ENCODE measurements at places on chromosomes 3 and 15.

- DNase-seq: no peak
These were observed 10.2 kb downstream of the RASL12 start for GRCh38 chr15:65057549-65057940.

DNA sequence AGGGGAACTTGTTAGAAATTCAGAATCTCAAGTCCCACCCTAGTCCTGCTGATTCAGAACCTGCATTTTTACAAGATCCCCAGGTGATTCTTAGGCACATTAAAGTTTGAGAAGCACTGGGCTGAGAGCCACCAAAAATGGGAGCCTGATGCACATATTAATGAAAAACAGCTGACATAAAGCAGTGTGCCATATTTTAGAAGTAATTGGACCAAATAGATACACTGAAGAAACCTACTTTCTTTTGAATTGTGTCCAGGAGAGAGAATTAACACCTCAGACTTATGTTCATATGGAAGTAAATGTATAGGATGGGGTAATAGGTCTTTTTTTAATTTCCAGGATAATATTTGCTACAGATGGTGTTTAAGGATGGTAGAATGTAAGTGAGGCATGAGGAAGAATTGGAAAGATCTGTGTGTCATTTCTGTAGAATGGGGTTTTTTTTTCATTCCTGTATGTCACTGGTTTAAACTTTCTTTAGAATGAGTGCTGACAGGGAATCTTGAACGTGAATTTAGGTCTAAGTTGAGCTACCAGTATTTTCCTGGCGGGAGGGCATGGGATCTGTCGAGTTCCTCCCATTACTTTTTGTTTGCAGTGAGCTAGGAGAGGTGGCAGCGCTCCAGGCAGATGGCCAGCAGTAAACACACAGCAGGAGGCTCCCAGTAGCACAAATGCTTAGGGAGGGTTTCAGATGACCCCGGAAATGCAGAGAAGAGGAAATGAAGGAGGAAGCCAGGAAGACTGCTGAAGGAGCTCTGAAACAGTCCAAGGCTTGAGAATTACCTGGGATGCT, 185.6 kb downstream of the PLCL2 start:
- DNase-seq: no peak

DNA sequence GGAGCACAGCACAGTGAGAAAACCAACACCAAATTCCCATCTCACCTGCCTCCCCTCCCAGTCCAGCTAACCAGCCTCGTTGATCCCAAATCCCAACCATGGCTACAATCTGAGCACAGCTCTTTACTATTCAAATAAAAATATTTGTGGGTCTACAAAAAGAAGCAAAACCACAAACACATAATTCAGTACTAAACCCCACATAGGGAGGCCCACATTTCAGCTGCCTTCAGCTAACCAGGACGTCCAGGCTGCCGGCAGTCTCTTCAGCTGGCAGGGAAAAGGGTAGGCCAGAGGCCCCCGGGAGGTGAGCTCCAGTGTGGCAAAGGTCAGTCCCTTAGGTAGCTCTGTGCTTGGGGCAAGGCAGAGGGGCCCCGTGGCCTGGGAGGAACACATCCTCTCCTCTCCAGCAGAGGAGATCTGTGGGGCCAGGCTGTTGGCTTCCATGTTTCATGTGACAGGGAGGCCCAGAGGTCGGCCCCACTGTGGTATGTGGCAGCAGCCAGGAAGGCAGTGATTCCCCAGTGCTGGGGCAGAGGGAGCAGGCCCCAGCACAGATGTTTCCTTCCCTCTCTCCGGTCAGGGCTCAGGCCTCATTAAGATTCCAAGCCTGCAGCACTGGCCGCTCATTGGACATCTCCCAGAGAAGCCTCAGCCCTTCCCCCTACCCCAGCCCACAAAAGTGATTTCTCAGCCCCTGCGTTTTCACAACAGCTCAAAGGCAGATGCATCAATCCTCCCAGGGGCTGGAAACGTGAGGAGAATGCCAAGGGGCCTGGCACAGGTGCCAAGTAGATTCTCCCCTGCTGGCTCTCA, 381.4 kb downstream of the NTRK3 start:
- no peak for DNase-seq

GRCh38 chr15:86373147-86373546, 293.5 kb downstream of the AGBL1 start:
- DNase-seq: no peak

GRCh38 chr3:70078778-70079177, 79.2 kb downstream of the SAMMSON start:
- no peak for DNase-seq

DNA sequence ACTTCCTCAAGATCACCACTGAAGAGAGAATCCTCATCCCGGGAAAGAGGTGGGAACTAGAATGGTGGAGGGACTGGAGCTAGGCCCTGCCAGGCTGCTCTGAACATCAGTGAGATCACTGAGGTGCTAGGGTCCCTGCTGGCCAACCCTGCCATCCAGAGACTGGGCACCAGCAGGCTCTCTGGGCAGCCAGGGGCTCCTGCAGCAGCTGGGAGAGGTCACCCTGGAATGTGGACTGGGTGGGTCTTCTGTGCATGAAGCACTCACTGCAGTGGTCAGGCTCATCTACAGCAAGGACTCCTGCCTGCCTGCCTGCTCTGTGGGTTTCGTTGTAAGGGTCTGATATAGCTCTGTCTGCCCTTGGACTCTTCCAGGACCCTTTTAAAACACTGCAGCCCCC, 24.9 kb downstream of the ALS2CL start:
- DNase-seq: no peak

DNA sequence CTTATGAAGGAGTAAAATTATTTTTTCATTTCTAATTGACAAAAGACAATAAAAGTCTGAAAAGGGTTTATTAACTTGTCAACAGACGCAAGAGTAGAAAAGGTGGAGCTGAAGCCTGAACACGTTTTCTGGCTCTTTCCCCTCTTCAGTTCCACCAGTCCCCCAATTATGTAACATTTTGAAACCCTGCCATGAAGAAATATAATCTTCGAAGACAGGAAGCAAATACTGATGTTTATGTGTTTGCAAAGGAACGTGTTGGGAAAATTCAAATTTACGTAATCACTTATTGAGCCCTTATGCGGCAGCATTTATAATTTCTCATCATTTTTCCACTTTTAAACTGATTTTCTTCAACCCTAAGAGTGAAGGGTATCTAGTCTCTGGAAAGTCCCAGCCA, 767 bp downstream of the AP3S2 start:
- no peak for DNase-seq

DNA sequence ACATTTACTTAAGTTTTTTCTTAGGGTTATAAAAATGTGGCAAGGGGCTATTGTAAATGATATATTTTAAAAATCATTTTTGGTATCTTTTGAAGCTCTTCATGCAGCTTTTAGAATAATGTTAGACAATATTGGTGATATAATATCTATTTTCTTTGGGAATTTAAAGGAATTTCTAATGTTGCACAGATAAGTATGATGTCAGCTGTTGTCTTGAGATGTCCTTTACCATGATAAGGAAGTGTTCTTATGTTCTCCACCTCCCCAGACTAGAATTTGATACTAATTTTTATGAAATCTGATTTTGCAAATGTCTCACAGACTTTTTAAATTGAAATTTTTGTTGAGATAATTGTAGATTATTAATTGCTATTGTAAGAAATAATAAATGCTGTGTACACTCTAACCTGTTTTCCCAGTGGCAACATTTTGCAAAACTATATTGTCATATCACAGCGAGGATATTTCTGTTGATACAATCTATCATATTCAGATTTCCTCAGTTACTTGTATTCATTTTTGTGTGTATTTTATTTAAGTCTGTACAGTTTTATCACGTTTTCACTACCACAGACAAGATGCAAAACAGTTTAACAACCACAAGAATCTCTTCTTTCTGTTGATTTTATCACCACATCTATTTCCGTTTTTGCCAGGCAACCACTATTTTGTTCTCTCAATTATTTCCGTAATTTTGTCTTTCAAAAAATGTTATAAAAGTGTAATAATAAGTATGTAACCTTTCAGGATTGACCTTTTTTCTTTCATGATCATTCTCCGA, 55.4 kb downstream of the SPRED1 start:
- no peak for DNase-seq

DNA sequence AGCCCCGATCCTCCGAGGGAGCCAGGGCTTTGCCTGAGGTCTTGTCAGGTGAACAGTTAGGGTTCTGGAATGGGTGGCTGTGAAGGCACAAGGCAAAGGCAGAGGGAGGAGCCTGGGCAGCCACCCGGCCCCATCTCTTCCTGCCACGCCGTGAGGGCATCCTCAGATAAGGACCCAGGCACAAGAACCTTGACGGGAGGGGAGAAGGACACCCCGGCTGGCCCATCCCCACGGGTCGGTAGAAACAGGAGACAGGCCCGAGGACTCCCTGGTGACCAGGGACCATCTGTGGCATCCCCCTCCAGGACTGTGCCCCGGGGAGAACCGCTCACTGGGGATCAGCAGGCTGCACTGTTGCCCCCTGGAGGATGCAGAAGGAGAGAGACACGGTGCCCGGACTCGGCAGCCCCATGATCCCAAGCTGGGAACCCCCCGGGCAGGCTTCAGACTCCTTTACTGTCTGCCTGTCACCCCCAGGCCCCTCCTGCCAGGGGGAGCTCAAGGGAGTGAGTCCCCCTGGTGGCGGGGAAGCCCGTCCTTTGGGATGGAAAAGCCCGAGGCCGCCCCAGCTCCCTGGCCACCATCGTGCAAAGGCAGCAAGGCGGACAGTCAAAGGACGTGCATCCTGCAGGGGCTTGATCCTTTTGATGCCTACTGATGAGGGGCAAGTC, 12.3 kb upstream of the PCSK6 start:
- peak; percentile 13 for DNase-seq
